ENCODE measurements at places on chromosomes 11 and 22.

DNA sequence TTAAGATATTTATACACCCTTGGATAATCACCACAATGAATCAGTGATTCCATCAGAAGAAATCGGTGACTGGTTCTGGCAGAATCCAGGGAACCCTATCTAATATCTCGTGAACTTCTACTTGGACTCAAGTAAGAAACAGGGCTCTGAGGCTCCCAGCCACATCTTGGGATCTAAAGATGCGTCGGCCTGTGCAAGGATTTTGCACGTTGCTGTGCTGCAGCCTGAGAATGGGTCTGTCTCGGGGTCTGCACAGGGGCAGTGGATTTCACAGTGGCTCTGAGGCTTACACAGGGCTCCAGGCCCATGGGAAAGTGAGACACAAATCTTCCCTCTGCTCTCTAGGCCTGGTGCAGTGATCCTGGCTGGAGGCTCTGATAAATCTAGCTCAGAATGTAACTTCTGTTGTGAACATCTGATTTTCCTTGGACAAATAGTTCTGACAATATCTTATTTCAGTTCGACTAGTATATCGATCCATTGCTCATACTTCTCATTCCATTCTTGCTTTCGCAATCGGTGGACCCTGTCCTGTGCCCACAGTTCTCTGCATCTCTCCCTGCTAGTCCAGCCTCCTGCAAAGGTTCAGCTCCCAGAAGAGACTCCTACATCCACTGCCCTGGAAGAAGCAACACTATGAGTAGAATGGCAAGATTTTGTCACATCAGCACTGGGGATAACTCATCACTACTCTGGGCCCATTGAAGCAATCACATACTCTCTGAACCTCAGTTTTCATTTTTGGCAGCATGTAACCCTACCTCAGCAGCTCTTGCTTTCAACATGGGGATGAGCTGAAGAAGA lies 105.5 kb upstream of the TOP3B start:
- DNase-seq: no peak

DNA sequence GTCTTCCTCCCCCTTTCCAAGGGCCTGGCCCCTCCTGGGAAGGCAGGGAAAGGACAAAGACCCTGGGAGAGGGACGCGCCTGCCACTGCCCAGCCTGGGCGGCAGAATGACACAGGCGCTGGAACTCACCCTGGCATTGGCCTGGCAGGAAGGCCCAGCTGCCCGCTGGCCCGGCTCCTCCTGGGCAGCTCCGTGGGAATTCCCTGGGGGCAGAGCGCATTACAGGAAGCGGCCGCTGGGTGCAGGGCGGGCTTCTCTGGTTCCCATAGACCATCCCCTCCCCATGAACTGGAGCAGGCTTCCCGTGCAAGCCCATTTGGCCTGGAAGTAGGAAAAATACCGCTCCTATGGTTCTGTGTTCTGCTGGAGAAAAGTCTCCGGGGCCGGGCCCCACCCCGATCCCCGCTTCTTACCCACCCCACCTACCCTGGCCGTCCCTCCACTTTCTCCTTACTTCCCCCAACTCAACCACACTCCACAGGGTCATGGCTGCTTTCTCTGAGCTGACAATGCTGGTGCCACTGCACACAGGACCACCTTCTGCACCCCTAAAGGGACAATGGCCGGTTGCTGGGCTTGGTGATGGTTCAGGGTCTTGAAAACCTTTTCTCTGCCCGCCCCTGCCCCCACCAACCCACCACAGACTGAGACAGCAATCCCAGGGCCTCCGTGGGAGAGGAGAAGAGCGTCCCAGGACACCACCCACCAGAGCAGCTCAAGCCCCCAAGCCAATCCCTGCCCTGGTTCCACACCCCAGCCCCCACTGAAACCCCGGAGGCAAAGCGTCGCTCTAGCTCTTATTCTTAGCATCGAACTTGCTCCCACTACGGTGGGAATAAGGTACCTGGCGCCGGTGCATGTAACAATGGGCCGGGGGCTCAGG lies 58.9 kb downstream of the LINC01488 start:
- no peak for DNase-seq

DNA sequence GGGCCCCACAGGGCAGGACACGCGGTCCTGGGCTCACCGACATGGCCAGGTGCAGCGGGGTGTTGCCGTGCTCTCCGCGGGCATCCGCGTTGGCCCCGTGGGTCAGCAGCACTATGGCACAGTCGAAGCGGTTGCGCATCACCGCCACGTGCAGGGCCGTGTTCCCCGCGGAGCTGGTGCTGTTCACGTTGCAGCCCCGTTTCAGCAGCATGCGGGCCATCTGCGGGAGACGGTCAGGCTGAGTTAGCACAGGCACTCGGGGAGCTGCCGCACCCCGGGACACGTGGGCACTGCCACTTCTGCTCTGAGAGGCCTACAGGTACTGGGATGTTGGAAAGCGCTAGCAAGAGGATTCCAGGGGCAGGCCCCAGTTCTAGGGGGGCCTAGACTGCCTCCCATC lies 22.3 kb upstream of the BAIAP2L2 start:
- no peak for DNase-seq

DNA sequence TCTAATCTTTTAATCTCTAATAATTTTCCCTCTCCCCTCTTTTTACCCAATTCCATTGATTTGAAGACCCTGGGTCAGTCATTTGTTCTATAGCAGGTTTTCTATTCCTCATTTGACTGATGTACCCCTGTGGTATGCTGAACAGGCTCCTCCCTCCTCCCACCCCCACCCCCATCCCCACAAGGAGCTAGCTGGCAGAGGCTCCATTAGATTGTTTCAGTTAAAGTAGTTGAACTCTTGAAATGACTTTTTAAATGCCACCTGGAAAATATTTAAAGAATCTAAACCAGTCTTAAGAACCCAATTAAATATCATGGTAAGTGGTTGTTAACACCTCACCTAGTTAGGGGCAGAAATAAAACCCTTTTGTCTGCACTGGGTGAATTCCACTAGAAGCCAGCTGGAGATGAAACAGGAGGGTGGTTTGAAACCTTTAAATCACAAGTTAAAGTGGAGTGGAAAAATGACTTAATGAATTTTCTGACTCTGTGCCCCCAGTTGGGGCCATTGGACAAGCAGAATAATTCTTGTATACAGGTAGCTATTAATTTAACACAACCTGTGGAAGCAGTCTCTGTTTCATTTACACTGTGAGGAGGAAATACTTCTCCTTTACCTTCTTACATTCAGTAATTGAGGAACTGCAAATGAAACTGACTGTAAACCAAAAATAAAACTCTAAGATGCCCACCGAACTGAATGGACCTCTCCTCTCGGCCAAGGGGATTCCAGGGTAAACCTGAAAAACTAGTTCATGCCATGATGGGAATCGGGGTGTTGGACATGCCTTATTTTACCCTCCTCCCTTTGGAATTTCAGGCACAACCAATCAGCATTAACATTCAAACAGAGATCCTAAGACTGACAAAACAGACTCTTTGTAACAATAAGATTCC lies 30.7 kb downstream of the PRR5L start:
- DNase-seq: no peak

DNA sequence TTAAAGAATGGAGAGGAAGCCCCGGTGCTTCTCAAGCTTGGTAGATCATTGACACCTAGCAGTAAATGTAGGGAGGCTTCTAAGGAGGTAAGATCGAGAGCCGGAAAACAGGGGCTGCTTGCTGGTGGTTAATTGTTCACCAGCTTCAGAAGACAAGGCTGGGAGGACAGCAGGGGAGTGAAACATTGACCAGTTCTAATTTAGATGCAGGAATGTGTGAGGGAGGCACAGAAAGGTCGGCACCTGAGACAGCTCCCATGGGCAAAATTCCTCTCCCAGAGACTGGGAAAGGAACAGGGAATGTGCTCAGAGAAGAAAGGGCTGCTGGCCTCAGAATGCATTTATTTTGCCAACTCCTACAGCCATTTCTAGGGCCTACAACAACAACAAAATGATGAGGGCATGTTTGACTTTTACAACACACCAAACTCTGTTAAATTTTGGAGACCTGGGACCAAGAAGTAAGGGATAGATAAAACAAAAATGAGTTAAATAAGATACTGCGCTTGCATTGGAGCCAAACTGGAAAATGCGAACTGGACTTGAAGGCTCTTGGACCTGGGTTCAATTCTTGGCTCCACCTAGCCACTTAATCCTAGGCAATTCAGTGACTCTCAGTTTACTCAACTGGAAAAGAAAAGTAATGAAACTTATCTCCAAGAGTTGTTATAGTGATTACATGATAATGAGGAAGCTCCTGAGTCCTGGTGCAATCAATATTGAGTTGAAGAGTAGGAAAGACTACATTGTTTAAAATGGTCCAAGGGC lies 31.0 kb downstream of the FZD4 start:
- no peak for DNase-seq
